ENCODE measurements at places on chromosomes 12 and 14.

DNA sequence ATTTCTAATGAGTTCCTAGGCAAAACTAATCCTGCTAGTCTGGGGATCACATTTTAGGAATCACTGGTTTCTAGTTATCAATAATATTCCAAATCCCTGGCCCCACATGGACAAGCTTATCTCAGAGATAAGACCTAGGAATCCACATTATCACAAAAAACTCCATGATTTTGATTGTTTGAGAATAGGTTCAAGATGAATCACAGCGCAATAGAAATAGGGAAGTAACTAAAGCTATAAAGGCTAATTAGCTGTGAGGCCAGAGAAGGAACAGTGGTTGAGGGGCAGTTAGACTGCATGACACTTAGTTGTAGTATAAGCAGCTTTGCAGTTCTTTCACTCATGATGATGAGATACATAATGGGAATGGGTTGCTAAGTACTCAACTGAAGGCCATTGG is 13.1 kb upstream of the ATP5F1B start:
- DNase-seq: no peak

DNA sequence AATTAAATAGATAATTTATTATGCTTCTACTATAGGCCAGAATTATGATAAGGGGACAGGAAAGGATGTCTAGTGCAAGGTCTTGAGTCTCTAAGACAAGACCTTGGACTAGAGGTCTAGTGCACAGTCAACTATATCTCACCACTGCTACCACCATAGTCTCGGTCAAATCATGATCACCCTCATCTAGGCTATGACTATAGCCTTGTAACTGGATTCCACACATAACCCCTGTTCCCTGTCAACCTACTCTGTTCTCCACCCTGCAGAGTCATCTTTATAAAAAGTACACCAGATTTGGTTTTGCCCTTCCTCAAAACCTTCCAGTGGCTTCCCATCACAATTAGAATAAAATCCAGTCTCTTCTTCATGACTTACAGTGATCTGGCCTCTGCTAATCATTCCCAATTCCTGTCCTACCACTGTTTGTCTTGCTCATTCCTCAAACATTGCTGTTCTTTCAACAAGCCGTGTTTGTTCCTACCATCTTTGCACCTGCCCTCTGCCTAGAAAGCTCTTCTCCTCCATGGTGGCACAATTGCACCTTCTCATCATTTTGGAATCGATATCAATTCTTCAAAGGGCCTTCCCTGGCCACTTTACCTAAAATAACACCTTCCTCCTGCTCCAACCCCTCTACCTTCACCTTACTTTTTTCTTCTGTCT is 169.4 kb downstream of the FOXN3 start:
- no peak for DNase-seq

- no peak for DNase-seq
Measured at GRCh38 chr14:73909681-73910080, 23.0 kb downstream of the ZNF410 start.

- no peak for DNase-seq
Measured at GRCh38 chr12:45743247-45743646, 13.7 kb downstream of the ARID2 start.

Measured in Jurkat, Clone E6-1 (cell line).